HuH-7 (cell line): ENCODE measurements at places on chromosomes 1 and 21.

DNA sequence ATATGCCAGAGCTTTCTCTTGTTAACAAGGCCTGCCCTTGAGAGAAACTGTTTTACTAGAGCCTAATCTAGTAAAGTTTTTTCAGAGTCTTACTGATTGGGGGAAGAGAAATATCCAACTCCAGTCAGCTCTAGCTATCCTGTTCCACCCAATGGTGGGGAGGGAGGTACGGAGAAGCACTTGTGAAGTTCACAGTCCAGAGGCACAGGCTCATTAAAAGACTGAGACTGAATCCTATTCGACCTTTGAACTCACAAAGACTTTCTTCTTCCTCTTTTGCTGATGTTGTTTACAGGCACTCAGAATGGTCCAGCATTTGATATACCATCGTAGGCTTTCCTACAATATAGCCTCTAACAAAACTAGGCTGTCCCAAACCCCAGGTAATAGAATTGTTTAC is 15.5 kb upstream of the SFT2D2 start:
- DNase-seq = no peak

DNA sequence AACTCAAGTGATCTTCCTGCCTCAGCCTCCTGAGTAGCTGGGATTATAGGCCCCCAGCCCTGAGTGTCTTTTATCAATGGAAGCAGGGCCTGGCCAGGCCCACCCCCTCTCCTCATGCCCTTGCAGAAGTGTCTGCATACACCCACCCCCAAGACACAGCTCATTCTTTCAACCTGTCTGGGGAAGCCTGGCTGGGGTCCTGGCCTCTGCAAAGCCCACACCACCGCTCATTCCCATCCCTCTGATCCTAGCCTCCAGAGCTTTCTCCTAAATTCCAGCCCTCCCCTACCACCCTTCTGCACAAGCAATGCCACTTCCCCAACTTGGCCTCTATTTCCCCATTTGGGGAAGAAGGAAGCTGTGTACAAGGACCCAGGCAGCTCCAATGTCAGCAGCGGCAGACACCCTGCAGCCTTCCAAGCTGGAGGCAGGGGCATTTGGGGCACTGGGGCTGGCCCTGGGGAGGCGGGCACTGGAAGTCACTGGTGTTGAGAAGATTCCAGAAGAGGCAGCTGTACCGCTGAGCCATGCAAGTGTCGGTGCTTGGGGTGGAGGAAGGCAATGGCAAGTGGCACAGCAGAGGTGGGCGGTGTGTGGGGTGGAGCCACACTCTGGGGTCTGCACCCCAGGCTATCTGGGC is 33.7 kb upstream of the ARF1 start:
- no peak for DNase-seq

DNA sequence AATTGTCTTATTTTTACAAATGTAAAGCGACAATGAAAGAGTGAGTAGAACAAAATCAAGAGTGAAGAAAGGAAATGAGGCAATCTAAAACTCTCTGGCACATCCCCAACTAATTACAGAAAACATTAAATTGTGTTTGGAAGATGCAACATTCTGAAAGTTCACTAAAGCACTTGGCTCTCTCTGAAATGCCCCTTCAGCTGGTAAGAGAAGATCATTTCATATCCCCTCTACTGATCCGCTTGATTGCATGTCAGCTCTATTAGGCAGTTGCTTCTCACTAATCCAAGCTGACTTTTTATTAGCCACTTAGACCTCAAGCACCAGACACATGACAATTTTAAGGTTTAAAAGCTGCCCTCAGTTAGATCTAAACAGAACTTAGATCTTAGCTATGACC is 262.8 kb upstream of the PRMT6 start:
- DNase-seq = no peak

- no peak for DNase-seq
Observed at GRCh38 chr1:86516335-86516734, 30.5 kb upstream of the CLCA4 start.

DNA sequence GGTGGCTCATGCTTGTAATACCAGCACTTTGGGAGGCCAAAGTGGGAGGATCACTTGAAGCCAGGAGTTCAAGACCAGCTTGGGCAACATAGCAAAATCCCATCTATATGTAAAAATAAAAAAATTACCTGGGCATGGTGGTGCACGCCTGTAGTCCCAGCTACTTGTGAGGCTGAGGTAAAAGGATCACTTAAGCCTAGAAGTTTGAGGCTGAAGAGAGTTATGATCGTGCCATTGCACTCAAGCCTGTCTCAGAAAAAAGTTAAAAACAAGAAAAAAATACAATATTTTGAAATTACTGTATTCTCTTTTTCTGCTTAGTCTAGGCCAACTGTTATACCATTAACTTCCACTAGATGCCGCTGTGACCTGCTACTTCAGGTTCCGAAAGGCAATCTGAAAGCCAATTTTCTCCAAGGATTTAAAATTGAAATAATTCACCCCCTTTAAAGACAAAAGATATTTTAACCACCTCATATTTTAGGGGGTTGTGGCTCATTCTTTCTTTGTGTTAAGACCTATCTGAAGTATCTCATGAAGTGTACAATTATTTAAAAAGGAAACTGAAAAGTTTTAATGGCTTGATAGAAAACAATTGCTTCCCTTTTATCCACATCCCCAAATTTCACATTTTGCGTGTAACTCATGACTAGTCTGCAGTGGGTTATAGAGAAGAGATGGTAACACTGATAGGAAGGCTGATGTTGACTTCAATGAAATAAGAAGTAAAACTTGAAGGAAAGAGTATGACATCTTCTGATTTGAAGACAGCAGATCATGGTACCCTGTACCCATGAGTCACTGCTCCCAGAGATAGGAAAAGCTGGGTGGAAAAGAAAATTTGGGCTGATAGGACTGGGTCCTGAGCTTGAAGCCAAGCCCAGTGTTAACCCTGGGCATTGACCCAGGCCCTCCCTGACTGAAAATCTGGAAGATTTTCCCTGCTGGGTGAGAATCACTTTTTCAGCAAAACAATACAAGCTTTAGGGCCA is 24.4 kb upstream of the CLDN14 start:
- DNase-seq = peak; percentile 23

- DNase-seq = no peak
Observed at GRCh38 chr1:185566995-185567394, 167.2 kb upstream of the HMCN1 start.

- DNase-seq = no peak
Observed at GRCh38 chr1:171772312-171772711, 9.1 kb upstream of the METTL13 start.

DNA sequence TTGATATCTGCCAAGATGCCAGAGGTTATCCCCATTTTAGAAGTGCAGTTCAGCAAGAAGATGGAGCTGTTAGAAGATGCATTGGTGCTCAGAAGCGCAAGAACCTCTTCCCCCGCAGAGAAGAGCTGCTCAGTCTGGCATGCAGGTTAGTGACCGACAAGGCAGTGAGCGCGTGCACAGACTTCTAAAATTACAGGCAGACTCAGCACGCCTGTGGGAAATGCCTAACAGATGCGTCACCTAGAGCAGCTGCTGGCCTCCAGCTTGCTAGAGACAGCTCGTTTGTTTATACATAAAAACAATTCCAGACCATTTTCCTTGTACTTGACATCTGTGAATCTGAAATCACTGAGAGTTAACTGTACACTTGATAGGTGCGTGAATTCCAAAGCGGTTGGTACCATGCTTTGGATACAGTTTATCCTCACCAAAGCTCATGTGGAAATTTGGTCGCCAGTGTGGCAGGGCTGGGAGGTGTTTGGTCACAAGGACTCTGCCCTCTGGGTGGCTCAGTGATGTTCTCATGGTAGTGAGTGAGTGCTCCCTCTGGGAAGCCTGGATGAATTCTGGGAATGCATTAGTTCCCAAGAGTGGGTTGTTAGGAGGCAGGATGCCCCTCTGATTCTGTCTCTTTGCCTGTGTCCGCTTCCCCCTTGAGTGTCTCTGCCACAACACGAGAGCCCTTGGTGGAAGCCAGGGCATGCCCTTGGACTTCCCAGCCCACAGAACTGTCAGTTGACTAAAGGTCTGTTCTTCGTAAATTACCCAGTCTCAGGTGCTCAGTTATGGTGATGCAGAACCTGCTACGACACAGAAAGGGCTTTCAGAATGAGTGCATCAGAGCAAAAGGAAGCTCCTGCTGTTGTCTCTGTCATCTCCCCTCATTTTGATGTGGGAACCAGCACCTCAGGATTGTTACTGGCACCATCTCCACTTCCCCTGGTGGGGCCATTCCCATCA is 24.4 kb downstream of the SNAP47 start:
- DNase-seq = no peak

- no peak for DNase-seq
Observed at GRCh38 chr21:25944672-25945213, 210.0 kb downstream of the GABPA start.

DNA sequence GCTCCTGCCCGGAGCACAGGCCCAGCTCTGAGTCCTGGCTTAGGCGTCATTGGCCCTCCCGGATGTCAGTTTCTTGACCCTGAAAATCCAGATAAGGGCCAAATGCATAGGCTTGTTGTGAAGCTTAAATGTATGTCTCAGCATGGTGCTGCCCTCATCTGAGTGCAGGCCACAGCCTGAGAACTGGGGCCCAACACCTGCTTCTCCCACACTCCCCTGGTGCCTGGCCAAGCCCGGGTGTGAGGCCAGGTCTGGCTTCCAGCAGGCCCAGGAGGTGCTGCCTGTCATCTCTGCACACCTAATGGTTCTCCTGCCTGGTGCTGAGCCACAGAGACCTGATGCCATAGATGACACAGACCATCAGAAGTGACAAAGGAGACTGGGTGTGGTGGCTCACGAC is 14.0 kb downstream of the MX2 start:
- DNase-seq = no peak

GRCh38 chr1:203671047-203671446 is 44.4 kb downstream of the ATP2B4 start:
- DNase-seq = no peak

DNA sequence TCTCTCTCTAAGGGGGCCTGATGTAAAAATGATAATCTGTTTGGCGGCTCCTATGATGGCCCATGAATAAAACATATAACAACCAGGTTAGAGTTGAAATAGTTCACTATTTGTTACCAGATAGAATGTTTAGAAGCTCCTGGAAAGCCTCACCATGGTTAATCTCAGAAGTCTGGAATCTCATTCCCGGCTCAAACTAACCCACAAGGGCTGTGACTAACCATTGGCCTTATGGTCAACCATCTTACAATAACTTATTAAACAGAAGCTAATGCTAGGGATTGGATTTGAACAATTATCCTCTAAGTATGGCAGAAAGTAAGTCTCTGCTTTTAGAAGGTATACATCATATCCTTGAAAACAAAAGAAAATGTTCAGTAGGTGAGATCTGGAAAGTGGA is 134.1 kb upstream of the ADGRL2 start:
- no peak for DNase-seq

- no peak for DNase-seq
Observed at GRCh38 chr21:46641656-46642055, 6.2 kb downstream of the PRMT2 start.

GRCh38 chr1:75764057-75764655 is 21.9 kb upstream of the RABGGTB start:
- DNase-seq = no peak

DNA sequence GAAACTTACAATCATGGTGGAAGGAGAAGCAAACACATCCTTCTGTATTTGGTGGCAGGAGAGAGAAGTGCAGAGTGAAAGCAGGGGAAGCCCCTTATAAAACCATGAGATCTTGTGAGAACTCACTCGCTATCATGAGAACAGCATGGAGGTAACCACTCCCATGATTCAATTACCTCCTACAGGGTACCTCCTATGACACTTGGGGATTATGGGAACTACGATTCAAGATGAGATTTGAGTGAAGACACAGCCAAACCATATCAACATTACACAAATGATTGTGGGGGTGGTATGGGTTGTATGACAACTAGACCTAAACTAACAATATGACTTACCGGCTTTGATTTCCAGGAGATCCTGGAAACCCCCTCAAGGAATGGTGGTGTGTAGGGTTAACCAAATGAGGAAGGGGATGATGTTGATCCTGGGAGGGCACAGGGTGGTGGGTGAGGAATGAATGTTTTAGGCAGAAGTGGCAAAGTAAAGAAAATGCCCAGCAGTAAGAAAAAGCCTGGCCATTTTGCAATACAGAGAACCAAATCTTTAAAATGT is 80.5 kb downstream of the FGGY start:
- no peak for DNase-seq

DNA sequence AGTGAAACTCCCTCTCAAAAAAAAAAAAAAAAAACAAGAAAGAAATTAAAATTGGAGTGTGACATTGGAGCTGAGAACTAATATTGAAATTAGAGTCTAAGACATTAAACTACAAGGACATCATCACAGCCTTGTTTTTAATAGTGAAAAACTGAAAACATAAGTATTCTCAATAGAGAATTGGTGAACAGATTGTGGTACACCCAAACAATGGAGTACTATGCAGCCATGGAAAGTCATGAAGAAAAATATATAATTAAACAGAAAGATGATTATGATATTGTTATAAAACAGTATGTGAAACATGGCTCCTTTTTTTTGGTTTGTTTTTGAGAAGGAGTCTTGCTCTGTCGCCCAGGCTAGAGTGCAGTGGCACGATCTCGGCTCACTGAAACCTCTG is 43.4 kb downstream of the NCMAP start:
- DNase-seq = no peak

DNA sequence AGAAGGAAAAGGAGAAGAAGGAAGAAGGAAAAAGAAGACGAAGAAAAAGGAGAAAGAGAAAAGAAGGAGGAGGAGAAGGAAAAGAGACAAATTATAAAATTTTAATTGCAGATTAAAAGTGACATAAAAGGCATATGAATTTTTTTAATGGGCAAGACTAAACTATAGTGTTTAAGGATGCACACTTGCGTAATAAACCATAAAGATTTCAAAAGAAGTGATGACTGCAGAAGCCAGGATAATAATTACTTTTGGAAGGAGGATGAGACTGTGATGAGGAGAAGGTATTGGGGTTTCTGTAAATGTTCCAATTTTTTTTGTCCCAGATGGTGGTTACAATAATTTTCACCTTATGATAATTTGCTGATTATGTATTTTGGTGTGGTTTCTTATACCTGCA is 243.1 kb upstream of the PKN2 start:
- no peak for DNase-seq

DNA sequence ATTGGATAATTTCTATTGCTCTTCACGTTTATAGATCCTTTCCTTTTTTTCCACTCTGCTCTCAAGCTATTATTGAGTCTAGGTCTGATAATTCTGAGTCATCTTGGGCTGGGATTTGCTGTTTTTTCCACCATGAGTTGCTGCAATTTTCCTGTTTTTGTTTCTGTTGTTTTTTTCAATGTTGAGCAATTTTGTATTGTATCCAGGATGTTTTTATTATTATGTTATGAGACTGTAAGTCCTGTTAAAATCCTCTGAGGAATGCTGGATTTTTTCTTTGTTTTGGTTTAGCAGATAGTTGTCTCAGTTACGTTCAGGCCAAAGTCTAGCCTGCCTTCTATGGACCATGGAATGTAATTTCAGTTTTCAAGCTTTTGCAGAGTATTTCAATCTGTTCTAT is 13.0 kb upstream of the SLC35A3 start:
- no peak for DNase-seq

GRCh38 chr1:186715887-186716809 is 35.9 kb upstream of the PTGS2 start:
- no peak for DNase-seq

GRCh38 chr1:200525090-200525987 is 95.2 kb downstream of the KIF14 start:
- no peak for DNase-seq
